ENCODE measurements at places on chromosomes 6 and 20. TPM values are rescaled to one million over a fixed set of nuclear protein-coding genes. Genes with fewer than 3 reads are reported as not detected.

DNA sequence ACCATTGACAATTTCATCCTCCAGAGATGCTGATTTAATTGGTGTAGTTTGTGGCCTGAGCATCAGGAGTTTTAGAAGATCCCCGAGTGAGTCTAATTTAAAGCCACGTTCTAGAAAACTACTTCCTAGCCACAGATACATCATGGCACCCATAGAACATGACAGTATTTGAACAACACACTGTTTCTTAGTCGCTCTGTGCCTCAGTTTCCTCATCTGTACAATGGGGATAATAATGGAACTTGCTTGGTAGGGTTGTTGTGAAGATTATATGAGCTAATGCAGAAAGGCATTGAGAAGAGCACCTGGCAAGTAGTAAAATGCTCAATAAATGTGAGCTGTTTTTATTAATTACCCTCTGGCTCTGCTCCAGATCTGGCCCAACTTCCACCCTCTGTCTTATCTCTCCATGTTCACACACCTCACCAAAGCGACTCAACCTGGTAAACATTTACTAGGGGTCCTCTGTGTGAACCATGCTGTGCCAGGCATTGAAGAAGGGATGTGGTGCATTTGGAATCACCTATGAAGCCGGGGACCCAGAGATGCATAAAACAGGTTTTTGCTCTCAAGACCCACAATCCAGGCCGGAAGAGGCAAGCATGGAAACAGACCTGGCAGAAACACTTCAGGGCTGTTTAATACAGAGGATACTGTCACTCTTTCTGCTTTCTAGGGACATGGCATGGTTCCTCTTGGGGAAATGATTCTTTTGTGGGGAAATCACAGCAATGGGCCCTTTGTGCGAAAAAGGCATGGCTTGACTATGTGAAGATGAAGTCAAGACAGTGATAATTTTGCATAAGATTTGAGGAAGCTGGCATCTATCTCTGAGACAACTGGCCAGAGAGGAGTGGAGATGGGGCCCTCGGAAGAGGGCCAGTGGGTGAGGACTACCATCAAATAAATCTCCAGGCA, 16.2 kb upstream of the MRPS18A start:
- no peaks in the 10 kb centered on the region for H3K27me3 ChIP-seq
- no peaks in the 10 kb centered on the region for H3K36me3 ChIP-seq

DNA sequence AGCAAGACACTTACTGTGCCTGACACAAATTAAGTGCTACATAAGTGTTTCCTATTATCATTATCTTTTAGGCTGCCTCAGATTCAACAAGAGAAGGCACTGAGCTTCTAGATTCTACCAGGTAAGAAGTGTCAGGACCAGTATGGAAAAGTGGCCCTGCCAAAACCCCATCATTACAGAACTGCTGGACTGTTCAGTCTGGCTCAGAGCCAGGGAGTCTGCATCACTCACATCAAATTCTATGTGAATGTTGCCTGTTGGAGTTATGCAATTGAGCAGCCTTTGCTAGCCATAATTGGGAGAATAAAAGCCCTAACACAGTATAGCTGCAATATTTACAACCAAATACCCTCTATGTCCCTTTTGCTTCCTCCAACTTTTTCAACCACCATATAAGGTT, 70.9 kb downstream of the ATG5 start:
- no peak overlapping the region for H3K4me3 ChIP-seq
- DNase-seq, result no peak
- H3K36me3 ChIP-seq, result no peaks in the 10 kb centered on the region
- H3K27me3 ChIP-seq, result no peaks in the 10 kb centered on the region
- H3K27ac ChIP-seq, result no peak overlapping the region

Gene BICRAL
- total RNA-seq, result 7.1 TPM

GRCh38 chr20:24827603-24828295, 121.3 kb upstream of the CST7 start:
- no peaks in the 10 kb centered on the region for H3K4me1 ChIP-seq
- no peaks in the 10 kb centered on the region for H3K36me3 ChIP-seq
- no peaks in the 10 kb centered on the region for H3K27me3 ChIP-seq
- H3K4me3 ChIP-seq, result no peak overlapping the region

DNA sequence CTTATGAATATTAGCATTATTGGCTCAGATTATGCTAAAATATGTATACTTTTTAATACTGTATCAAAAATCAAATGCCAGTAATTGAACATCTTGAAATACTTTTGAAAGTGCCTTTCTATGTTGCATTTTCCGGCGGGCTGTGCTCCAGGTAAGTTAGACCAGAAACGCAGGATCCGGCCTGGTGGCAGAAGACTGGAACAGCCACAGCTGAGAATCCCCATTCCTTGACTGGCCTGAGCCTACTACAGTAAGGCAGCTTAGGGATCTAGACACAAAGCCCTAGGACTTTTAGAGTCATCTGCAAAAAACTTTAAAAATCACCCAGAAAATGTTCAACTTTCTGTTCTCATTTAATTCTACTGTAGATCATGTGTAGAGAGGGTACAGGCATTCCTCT, 138.8 kb upstream of the C6orf118 start:
- H3K4me3 ChIP-seq, result no peak overlapping the region
- DNase-seq, result no peak
- H3K27me3 ChIP-seq, result no peaks in the 10 kb centered on the region
- no peak overlapping the region for H3K27ac ChIP-seq
- no peaks in the 10 kb centered on the region for H3K36me3 ChIP-seq

GRCh38 chr6:106513808-106514582, 115.3 kb downstream of the RTN4IP1 start:
- DNase-seq, result peak; percentile 66
- no peaks in the 10 kb centered on the region for H3K36me3 ChIP-seq
- peak overlapping the region; percentile 70 for H3K4me3 ChIP-seq
- H3K27ac ChIP-seq, result no peak overlapping the region
- peaks cover 33% of the 10 kb centered on the region for H3K4me1 ChIP-seq

All from endothelial cell of umbilical vein (primary cell).